EH (cell line): ENCODE measurements at places on chromosomes 3 and 15.

DNA sequence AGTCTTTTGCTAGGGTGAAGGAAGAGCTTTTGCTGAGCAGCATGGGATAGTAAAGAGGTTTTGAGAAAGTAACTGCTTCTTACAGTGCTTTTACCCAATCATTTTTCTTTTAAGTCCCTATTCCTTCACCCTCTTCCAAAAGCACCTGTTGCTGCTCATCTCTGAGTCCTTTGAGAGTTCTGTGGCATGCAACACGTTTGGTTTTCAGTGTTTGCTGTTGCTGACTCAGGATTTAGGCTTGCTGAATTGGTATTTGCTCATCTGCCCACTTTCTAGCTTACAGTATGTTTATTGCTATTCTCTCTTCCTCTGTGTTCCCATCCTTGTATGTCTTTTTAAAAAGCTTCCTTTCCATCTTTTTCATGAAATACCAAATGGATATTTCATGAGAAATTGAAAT, 55.9 kb upstream of the THRB start:
- DNase-seq, result no peak

DNA sequence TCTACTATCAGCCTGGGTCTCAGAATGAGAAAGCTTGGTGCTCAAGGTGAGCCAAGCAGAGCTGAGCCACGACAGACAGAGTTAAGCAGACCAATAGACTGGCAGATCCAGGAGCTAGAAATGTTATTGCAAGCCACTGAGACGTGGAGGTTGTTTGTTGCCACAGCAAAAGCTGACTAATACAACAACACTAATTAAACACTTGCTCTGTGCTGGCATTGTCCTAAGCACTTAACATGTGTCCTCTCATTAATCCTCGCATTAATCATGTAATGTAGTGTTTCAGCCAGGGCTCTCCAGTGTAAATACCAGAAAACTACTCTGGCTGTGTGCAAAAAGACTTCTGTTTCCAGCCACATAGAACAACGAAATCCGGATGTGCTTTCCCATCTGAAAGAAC, 11.6 kb upstream of the SPSB4 start:
- no peak for DNase-seq

DNA sequence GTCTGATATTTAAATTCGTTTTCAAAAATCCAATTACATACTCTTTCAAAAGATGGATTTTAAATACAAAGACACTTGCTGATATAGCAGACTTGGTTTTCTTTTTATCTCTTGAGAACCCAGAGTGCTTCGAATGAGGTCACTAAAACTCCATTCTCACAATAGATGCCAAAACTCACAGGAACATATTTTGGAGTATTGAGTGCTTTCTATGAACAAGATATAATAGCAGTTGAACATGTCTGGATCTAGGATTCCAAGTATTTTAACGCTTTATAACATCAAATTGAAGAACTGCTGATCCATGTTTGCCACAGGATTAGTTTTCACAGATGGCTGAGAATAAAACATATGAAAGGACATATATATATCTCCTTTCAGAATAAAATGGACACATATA, 113.2 kb downstream of the SAMMSON start:
- DNase-seq, result no peak

GRCh38 chr15:40936709-40937666, 7.8 kb downstream of the DLL4 start:
- DNase-seq, result no peak

DNA sequence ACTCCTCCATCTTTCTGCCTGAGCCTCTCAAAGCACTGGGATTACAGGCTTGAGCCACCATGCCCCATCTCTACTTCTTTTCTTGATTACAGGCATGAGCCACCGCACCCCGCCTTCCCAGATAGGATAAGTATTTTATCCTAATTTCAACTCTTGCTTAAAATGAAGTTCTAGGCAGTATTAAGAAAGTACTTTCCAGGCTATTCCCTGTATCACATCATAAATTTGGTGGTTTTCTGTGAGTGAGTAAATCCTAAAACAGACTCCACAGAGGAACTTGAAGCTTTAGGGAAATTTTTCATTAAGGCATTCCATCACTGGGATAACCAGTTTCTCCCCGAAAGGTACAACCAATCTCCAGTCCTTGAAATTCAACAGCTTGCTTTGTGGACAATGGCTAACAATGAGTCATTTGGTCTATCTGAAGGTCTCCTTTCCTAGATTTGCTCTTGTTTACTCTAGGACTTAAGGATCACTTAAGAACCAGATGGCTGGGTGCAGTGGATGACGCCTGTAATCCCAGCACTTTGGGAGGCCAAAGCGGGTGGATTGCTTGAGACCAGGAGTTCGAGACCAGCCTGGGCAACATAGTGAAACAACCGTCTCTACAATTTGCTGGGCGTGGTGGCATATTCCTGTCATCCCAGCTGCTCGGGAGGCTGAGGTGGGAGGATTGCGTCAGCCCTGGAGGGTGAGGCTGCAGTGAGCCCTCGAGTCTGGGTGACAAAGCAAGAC, 49.7 kb upstream of the SKIL start:
- DNase-seq, result peak; percentile 29

DNA sequence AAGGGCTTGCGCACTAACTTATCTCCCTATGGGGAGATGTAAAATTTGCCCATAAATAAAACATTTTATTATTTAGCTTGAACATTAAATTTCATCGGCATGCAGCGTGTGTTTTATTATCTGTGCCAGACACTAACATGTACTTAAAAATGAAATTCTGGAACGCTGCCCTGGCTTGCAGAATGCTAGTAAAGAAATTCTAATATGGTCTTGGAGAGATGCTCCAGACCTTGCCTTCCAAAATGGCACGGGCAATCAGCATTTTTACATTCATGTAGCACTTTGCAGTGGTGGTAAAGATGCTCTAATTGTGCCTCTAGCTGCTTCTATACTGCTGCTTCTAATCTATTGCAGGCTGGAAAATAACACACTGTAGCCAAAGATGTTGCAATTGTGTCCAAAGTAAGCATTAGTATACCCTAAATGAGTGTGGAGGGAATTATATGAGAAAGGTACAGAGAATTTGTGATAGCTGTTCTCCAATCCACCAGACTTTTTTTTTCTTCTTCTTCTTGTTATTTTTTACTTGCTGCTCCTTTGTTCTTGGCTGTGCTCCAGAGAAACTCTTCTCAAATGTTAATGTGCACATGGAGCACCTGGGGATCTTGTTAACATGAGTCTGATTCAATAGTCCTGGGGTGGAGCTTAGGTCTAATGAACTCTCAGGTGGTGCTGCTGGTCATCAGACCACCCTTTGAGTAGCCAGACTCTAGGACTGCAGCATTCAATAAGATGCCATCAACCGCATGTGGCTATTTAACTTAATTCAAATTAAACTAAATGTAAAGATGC, 47.3 kb downstream of the CRABP1 start:
- no peak for DNase-seq

DNA sequence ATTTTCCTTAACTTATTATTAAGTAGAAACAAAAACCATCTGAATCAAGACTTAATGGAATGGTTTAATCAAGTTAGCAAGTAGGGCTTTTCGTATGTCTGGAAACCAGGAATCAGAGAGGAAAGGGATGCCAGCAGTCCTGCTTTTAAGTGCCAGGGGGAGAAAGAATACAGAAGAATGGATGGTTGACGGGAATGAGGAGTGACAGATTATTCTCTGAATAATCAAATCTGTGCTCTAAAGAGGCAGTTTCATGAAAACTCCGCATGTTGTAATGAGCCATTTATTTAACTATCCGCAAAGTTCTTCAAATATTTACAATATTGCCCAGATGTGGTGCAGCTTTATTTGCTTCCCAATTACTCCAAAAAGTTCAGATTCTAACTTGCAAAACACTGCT, 103.0 kb downstream of the CTNNB1 start:
- no peak for DNase-seq

DNA sequence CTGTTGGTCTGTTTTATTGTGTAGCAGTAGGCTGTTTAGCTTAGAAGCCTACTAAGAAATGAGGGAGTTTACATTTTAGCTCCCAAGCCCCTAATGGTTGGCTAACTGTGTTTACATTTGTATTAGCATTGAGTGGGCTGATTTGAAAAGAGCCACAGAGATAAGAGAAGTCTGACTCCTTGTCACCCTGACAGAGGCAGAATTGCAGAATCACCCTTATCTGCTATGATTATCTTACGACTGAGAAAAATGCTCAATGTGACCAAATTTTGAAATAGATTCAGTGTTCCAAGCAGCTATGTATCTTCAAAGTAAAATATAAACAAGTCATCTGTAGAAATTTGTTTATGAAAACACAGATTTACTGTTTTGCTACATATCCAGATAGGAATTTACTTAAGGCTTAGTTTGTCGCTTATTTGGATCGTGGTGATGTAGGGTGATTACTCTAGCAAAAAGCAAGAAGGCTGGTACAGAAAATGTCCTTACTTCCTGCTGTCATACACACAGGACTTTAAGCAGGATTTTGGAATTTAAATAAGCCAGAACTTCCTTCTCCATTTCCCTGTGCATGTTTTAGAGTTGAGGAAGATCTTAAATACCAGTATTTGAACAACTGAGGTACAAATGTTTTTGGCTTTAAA, 19.0 kb downstream of the SEMA6D start:
- DNase-seq, result no peak

DNA sequence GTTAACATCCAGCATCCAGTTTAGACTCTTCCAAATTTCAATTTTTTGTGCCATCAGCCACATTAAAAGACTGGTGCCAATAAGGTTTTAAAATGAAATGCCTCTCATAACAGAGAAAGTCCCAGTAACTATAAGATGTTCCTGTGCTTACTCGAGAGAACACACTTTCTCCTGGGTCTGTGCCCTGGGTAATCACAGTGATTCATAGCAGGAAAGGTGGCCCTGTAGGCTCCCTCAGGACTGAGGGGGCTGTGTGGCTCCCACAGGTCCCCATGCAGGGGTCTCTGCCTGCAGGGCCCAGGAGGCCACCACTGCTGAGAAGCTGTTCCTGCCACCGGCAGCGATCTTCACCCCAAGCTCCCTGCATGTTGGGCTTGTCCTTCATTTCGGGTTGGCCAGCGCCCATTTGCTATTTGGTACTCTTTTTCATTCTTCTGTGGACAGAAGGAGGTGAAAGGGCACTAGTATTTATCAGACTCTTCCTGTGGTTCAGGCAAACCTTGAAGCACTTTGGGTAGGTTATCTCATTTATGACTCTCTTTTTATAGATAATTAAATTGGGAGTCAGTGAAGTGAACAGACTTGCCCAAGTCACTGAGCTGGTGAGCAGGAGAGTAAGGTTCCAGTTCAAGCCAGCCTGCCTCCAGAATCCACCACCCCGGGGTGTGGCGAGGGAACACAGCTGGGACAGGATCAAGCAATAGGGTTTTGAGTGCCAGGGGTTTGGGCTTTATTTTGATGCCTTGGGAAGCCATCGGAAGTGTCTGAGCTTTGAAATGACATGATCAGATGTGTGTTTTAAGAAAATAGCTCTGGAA, 44.2 kb upstream of the PLXNA1 start:
- no peak for DNase-seq

DNA sequence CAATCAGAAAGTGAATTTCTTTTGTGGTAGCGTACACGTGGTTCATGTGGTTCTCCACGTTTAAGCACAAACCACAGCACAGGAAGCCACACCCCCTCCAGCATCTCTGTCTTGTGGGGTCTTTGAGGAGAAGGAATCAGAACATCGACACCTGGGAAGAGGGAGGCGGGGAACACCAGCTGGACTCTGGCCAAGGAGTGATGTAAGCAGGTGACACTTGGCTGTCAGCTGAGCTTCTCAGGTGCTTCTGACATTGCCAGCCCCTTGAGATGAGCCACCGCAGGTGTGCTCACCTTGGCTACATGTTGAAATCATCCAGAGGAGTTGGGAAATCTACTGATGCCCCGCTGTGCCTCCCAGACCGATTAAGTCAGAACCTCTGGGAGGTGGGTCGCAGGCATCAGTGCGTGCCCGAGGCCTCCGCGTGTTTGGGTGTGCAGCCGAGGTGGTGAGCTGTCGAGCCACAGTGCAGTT, 85.0 kb downstream of the FAM81A start:
- DNase-seq, result no peak

GRCh38 chr3:151362751-151363174, 21.8 kb downstream of the P2RY12 start:
- peak; percentile 2 for DNase-seq

- DNase-seq, result no peak
Measured at GRCh38 chr15:81298611-81299010, 25.3 kb downstream of the STARD5 start.

- no peak for DNase-seq
Measured at GRCh38 chr3:31918179-31919150, 62.6 kb downstream of the OSBPL10 start.

- DNase-seq, result no peak
Measured at GRCh38 chr3:172696357-172696756, 14.5 kb downstream of the NCEH1 start.

GRCh38 chr3:133874761-133875438, 20.8 kb downstream of the RAB6B start:
- DNase-seq, result no peak

DNA sequence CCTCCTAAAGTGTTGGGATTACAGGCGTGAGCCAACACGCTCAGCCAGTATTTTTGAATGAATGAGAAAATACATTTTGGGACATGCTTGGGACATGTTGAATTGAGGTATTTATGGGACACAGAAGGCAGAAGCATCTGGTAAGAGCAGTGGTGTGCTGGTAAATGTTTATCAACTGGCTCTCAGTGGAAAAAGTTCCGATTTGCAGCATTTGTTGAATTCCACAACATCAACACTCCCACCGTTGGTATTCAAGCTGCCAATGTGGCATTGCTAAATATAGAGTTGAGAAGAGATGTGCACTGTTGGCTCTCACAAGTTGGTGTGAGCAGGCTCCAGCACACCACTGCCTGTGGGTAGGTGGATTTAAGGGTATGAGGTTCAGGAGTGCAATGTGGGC, 35.8 kb upstream of the LRRFIP2 start:
- DNase-seq, result peak; percentile 90

- DNase-seq, result no peak
Measured at GRCh38 chr15:56207092-56207491, 36.6 kb downstream of the RFX7 start.

- peak; percentile 29 for DNase-seq
Measured at GRCh38 chr3:8975081-8976020, 12.1 kb upstream of the RAD18 start.

DNA sequence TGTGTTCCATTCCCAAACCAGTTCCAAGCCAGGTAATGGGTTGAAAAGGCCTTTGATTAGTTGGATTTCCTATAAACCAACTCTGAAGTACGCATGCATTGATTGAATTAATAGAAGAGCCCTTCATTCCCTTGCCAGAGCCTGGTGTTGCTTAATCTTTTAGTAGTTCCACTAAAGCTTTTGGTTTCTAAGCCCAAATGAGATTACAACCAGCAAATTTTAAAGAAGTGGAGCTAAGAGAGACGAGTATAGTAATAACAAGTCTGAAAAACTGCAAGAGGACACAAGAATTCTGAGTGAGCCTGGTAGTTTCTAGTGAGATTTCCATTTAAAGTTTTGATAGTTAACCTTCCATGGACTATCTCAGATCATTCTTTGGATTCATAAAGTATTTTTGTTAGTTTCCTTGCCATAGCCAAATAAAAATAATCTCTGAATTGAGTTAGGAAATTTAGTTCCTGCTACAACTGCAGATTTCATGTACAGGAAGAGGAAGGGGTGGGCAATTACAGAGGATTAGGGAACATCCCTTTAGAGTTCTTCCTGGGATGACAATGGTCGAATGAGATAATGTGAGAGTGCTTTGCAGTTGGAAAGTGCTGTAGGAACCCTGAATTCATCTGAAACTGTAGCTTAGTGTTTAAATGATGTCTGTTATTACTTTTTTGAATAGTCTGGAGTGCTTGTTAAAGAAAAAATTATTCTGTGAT, 136.8 kb downstream of the FNDC3B start:
- DNase-seq, result no peak
